ENCODE measurements at places on chromosomes 6 and 20.

- no peak for DNase-seq
Measured at GRCh38 chr6:4323322-4323721, 187.9 kb upstream of the ECI2 start.

- peak; percentile 62 for DNase-seq
Measured at GRCh38 chr6:4941782-4942672, 61.8 kb downstream of the RPP40 start.

GRCh38 chr20:24998631-24999445 is 6.3 kb upstream of the APMAP start:
- no peak for DNase-seq

DNA sequence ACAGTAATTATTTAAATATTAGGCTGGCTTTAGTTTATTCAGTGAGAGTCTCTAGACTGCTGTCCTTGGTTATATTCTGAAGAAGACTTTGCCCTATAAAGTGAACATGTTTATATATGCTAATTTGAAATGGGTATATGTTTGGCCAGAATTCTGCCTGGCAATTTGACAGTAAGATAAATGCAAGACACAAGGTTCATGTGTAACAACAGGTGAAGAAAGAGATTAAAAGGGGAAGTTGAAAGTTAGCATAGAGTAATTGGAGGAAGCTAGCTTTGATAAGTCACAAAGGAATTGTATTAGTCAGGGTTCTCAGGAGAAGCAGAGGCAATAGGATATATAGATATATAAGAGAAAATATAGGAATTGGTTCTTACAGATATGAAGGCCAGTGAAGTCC is 191.4 kb downstream of the CENPW start:
- DNase-seq = no peak

GRCh38 chr20:36093804-36094145 is 60.8 kb upstream of the EPB41L1 start:
- DNase-seq = no peak

DNA sequence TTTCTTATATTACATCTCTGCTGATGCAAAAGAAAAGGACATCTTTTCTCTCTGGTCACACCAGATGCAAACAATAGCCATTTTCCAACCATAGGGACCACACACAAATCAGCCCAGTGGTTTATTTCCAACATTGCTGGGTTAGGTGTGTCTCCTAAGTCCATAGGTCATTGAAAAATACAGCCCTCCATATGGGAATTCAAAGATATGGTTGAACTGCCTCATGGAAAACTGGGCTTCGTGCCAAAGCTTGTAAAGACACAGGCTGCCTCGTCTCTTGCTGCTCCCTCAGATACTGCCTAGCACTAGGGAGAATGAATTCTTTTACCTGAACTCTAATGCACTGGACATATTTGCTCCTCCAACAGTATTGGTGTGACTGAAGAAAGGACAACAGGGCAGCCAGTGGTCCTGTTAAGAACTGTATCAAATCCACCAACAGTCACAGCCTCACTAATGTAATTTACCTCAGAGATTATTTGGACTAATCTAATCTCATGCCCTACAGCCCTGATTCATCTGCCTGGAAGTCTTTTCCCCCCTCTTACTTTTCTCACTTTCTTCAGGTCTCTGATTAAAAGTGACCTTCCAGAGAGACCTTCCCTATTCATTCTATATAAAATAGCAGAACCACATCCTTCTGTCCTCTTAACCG is 48.3 kb upstream of the TBC1D32 start:
- DNase-seq = no peak

GRCh38 chr6:144395014-144395413 is 109.9 kb downstream of the UTRN start:
- DNase-seq = no peak

GRCh38 chr20:41169791-41170351 is 32.5 kb downstream of the PLCG1 start:
- no peak for DNase-seq

All from activated T-cell treated with anti-CD3 and anti-CD28 coated beads, Interleukin-2, amount 50 U/mL, for 48 hours (primary cell).